ENCODE measurements at places on chromosomes 1 and 21. TPM values are rescaled to one million over a fixed set of nuclear protein-coding genes. Genes with fewer than 3 reads are reported as not detected.
A peak's percentile ranks its signal among the peaks of the same experiment; 100 is the strongest.

GRCh38 chr1:182680901-182681567, 3.4 kb downstream of the RGS8 start:
- DNase-seq = no peak

GRCh38 chr1:233668146-233668724, 54.3 kb downstream of the KCNK1 start:
- no peak for DNase-seq

- peak; percentile 47 for DNase-seq
Observed at GRCh38 chr1:10794724-10795275, 1.6 kb downstream of the CASZ1 start.

DNA sequence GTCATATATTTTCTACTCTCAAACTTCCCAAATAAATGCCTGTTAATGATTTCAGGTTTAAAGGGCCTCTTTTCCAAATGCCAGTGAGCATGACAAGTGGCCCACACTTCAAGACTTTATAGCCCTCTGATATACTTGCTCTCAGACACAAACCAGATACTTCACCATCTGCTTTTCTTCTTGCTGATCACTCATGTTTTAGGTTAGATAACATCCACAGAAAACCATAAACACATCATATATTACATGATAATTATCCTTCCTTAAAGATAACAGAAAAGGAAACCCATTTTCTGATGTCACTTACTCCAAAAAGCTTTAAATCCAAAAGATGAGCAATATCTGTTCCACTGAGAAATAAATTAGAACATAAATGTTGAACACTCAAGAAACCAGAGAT, 723.5 kb downstream of the LTN1 start:
- no peak for DNase-seq

DNA sequence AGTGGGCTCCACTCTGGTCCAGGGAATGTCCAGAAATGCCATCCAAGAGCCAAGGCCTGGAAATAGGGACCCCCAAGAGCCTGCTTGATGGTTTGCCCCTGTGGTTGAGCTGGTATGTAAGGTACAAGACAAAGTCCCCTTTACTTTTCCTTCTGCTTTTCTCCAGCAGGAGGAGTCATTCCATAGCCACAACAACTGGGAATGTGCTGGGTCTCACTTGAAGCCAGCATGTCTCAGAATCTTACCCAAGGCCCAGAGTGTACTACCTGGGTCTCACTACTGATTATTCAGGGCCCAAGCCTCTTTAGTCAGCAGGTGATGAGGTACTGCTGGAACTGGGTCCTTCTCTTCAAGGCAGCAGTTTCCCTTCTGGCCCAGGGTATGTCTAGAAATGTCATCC, 62.1 kb upstream of the CD55 start:
- no peak for DNase-seq

GRCh38 chr1:229159668-229160544, 111.0 kb upstream of the RAB4A start:
- no peak for DNase-seq

- DNase-seq = no peak
Observed at GRCh38 chr1:72635719-72636118, 353.4 kb upstream of the NEGR1 start.

DNA sequence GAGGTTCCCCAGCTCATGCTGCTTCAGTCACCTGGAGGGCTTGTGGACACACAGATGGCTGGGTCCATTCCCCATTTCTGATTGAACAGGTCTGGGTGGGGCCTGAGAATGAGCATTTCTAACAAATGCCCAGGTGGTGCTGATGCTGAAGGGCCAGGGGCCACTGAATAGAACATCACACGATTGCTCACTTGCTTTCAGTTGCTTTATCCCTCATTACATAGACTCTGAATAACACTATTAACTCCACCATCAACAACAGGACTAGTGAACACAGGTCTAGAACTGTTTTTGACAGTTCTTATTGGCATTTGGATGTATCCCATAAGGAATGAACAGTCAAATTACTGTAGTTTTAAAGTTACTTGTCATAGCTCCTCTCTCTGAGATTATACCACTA, 12.1 kb downstream of the TRAPPC10 start:
- no peak for DNase-seq

GRCh38 chr1:164361927-164362326, 197.1 kb upstream of the PBX1 start:
- DNase-seq = no peak

DNA sequence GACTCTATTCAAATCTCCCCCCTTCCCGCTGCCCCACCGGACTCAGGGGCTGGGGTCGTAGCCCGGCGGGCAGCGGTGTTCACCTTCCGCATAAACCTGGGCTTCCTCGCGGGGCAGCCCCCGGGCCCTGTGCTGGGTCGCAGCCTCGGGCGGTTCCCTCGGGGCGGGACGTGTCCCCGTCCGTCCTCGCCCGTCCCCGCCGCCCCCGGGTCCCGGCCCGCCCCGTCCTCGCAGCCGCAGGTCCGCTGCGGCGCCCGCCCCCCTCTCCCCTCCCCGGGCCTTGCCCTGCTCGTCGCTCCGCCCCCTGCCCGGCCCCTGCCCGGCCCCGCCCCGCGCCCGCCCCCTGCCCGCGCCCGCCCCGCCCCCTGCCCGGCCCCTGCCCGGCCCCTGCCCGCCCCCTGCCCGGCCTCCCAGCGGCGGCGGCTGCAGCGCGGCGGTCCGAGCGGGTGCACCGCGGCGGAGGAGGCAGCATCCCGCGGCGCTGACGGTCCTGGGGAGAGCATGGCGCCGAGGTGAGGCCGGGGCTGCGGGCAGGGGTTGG, at the start of gene COL18A1:
Gene COL18A1 (plus strand): TSS at position 436 of the 541 bp plus-strand sequence. CDS start 66 bp downstream, at position 502.
- no peak for DNase-seq

DNA sequence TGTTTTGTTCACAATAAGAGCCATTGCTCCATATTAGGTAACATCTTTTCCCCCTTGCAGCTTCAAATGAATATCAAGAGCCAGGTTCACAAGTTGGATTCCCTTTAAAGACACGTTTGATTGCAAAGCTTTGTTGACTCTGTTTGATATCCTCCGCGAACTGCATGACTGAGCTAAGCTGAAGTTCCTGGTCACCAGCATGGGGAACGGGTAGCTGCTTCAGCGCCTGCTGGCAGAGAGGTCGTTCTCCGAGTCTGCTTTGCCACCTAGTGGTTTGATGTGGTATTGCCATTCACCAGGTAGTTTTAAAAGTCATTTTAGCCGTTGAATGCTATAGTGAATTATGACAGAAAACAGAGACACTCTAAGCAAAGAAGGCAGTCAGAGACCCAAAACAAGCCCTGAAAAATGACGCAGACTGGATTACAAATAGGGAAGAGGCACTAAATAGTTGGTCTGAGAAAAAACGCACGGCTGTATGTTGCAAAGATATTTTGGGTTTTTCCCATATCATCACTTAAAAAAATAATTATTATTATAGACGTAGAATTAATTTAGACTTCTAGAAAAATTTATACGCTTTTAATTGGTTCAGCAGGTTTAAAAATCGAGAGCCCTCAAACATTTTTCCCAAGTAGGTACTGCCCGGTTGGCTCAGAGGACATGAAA, 193.5 kb upstream of the FMN2 start:
- peak; percentile 56 for DNase-seq

DNA sequence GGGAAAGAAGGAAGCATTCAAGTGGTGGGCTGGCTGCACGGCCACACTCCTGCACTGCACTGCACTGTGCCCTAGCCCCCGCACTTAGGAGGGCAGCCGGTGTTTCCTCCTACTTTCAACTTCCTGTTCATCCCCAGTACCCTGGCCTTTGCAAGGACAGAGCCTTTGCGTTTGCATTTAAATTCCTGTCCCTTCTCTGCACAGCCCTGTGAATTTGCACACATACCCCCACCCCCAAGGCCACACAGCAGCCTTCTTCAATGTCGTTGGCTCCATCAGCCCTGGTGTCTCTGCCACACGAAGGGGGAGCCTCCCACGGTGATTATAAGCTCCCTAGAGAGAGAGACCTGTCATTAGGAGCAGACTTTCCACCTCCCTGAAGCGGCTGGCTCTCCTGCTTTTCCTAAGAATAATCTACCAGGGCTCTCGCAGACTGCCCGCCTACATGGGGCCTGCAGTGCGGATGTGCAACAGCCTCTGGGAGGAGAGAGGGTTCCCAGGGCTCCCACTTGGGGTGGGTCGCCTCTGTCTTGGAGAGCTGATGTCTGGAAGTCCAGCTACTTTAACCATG, 13.2 kb upstream of the SLC45A3 start:
- no peak for DNase-seq

DNA sequence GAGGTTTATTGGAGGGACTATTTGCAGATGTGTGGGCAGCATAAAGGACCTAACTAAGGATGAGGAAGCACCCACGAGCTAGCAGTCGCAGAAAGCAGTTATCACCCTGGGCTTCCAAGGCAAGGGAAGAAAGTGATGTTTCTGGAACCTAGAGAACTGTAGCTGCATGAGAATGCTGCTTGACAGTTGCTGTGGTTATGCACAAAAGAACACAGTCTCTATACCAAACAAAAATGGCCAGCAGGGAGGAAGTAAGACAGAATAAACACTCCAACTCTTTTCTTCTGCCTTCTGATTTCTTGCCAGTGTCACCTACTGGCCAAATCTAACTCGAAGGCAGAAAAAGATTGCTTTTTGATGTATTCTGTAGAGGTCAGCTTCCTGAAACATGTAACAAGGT, 190.2 kb downstream of the RASAL2 start:
- no peak for DNase-seq

DNA sequence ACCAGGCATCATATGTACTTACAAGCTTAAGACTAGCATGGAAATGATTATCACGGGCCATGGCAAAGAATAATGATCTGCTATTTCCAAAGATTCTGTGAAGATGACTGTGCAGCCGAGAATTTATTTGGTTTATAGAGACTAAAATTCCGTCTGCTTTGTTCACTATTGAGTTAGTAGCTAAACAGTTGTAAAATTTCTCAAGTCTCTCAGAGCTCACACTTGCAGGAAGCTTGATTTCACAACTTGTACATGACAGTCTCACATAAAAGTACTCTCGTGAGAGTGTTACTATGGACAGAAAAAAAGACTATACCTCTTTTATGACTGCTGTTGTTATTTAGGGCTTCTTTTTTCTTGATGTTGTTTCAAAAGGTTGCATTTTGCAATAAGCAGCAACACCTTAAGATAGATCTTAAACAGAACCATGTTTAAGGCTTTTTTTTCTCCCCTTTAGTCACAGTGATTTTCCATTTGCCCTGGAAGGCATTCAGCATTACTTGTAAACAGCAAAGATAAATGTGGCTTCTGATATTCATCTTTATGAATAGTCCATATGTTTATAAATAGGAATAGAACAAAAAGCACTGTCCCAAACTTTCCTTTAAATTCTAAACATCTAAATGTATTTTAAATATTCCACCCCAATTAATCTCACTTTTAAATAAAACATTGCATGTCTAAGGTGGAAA, 24.8 kb downstream of the ST6GALNAC5 start:
- DNase-seq = no peak

GRCh38 chr1:101013776-101014175, 11.8 kb downstream of the DPH5 start:
- no peak for DNase-seq

DNA sequence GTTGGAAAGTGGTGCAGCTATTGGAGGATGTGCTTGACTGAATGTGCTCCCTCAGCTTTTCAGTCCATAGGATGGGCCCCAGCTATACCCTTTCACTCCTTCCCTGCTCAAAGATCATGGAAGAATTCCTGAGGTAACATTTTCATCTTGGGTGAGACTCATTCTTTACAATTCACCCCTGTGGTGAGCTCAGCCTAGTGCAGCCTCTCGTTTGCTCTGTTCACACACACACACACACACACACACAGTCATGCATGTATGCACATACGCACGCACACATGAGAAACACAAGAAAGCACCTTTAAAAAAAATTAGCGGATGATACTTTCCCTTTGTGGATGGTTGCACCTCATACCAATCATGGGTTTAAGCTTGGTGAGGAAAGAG, 25.8 kb downstream of the CCN1 start:
- DNase-seq = no peak

- no peak for DNase-seq
Observed at GRCh38 chr1:51242546-51242945, 6.5 kb downstream of the RNF11 start.

GRCh38 chr1:36705629-36706028, 222.9 kb upstream of the CSF3R start:
- no peak for DNase-seq

GRCh38 chr21:27314131-27314530, 347.2 kb upstream of the ADAMTS5 start:
- DNase-seq = no peak

- no peak for DNase-seq
Observed at GRCh38 chr1:182122913-182123260, 61.4 kb upstream of the ZNF648 start.

DNA sequence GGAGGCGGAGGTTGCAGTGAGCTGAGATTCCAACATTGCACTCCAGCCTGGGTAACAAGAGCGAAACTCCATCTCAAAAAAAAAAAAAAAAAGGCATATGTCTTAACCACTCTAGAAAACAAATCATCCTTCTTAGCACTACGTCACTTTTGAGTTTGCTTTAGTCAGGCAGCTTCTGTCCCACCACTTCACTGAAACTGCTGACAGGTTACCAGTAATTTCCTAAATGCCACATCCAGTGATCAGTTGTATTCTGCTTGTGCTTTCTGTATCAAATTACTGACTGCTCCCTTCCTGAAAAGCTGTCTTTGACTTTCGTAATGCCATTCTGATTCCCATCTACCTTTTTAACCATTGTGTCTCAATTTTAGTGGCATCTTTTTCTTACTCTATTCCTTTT, 21.7 kb downstream of the RCOR3 start:
- DNase-seq = no peak

GRCh38 chr1:106637566-106637965, 418.9 kb upstream of the PRMT6 start:
- DNase-seq = no peak

GRCh38 chr1:171913385-171913784, 72.1 kb downstream of the DNM3 start:
- no peak for DNase-seq

GRCh38 chr1:232335261-232335660, 294.7 kb downstream of the SIPA1L2 start:
- peak; percentile 34 for DNase-seq

GRCh38 chr1:3247521-3248121, 178.6 kb downstream of the PRDM16 start:
- no peak for DNase-seq

CA6 gene
- 37.3 TPM for total RNA-seq

FMO3 gene
- total RNA-seq = not detected

TMEM82 gene
- total RNA-seq = not detected

BARHL2 gene
- not detected for total RNA-seq

PGLYRP4 gene
- total RNA-seq = not detected
